ENCODE measurements at places on chromosomes 7 and 10.

DNA sequence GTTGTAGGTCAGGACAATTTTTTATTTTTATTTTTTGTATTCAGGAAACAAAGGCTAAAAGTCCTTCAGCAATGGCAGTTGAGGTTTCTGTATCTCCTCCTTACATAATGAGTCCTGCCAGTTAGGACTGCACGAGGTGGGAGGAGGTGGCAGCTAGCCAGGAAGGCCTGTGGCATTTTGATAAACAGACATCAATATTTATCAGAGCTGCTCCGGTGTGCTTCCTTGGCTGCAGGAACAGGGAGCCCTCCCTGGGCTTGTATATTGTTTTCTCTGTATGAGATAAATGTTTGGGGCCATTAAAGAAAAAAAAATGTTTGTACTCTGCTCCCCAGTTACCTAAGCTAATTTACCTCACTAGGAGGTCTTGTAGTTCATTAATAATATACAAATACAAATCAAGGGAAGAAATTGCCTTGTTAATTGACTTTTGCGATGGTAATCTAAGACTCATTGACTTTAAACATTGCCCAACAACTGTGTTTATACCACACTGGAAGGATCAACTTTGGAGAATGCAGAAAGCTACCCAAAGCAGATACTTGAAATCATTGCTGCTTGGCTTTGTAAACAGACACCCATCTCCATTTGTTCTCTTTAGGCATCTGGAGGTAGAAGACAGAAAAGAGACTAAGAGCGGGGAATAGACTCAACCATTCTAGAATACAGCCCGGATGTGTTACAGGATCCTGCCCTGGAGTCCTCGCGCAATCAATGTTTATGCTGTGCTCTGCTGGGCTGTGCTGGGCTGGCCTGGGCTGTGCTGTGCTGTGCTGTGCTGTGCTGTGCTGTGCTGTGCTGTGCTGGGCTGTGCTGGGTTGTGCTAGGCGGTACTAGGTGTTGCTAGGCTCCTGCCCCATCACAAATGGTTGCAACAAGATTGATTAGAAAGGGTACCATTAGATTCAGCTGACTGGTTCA is 36.5 kb upstream of the PDZD8 start:
- DNase-seq = no peak

GRCh38 chr10:126090911-126091728 is 194.8 kb downstream of the FANK1 start:
- DNase-seq = no peak

DNA sequence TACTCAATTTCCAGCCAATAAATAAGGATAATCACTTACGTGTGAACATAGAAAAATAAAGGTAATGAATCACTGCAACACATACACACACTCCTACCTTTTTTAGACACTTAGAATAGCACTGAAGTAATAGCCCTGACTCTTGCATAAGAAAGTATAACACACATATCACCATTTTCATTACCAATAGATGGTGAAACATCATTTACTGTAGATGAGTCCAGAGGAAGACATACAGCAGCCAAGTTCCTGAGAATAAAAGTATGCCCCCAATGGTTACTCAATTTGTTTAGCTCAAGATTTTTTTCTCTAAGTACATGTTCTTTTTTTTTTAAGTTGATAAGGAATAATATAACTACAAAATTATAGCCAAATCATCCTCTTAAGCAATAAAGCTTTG is 316.3 kb downstream of the PARD3 start:
- no peak for DNase-seq

DNA sequence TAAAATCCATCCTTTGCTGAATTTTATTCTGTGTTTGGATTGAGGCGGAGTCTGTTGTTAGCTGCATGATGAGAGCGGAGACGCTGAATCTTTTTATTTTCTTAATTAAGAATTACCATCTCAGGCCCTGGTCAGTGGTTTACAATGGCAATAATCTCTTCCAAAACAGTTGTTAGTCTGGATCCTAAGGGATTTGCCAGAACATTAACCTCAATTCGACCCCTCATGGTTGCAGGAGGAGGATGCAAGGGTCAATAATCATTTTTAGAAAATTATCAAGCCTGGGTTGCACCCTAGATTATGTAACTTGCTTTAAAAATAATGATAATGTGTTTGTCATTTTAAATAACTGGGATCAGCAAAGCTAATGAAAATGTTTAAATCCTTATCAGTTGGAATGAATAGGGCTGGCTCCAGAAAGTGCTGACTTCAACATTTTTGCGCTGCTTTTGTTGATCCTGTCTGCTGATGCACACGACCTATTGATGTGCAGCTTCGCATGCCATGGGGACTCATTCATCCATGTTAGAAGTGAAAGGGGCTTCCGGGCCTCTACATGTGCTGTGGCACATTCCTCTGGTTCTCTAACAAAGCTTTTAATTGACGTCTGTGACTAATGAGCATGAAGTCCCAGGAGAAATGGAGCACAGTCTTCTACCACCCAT is 80.7 kb upstream of the KIAA1217 start:
- DNase-seq = no peak

GRCh38 chr10:80588546-80588945 is 50.8 kb downstream of the SH2D4B start:
- DNase-seq = no peak

DNA sequence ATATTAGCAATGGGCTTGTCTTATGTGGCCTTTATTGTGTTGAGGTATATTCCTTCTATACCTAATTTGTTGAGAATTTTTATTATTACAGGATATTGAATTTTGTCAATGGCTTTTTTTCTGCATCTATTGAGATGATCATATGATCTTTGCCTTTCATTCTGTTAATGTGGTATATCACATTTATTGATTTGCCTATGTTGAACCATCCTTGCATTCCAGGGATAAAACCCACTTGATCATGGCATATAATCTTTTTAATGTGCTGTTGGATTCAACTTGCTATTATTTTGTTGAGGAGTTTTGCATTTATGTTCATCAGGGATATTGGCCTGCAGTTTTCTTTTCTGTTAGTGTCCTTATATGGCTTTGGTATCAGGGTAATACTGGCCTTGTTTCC is 91.8 kb upstream of the KLF14 start:
- DNase-seq = no peak

DNA sequence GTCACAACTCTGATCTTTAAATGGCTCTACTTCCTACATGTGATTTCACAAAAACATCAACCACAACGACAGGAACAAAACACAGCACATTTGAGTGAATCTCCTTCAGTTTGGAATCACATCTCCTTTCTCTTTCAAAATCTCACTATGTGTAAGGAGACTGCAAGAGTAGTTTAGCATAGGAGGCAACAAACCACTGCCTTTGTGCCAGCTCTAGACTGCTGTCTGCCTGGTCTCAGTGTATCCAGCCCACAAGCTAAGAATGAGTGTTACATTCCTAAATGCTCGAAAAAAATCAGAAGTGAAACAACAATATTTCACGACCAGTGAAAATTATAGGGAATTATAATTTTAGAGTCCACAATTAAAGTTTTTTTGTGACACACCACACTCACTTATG is 217.0 kb upstream of the STEAP4 start:
- no peak for DNase-seq

DNA sequence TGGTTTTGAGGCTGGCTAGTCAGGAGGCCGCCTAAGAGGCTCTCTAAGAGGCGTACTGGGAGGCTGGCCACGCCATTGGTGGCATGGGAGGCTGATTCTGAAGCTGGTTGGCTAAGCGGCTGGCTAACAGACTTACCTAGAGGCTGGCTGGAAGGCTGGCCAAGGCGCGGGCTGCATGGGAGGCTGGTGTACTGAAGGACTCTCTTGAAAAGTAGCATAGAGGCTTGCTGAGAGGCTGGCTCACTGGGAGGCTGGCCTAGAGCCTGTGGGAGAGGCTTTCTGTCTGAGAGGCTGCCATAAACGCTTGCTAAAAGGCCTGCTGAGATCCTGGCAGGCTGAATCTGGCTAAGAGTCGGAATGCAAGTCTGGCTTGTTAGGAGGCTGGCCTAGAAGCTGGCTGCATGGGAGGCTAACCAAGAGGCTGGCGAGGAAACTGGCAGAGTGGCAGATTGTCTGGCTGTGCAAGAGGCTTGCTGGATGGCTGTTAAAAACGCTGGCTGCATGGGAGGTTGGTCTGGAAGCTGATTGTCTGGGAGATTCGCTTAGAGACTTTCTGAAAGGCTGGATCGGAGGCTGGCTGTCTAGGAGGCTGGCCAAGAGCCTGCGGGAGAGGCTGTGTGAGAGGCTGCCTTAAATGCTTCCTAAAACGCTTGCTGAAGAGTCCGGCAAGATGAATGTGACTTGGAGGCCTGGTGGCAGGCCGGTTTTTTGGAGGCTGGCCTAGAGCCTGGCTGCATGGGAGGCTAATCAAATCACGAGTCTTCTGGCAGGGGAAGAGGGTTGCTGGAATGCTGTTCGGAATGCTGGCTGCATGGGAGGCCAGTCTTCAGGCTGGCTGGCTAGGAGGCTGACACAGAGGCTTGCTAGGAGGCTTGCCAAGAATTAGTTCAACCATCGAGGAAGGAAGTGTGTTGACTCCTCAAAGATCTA is 134.2 kb downstream of the OR13A1 start:
- DNase-seq = no peak

DNA sequence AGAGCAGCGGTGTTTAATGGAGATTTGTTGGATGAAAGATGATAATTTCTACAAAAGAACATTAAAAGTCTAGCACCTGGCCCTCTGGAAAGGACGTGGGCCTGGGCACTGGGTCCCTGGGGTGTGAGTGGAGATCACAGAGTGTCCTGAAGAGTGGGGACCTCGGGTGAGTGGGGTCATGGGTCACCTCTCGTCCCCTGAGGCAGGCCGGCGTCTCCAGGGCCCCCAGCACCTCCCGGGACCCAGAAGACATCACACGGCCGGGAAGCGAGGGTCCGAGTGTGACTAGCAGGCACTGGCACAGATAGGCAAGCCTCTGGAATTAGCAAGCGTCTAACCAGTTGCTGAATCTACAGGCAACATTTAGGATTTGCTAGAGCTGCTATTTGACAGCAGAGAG is 257.2 kb downstream of the MAD1L1 start:
- DNase-seq = no peak

GRCh38 chr10:17256627-17257026 is 28.6 kb downstream of the VIM start:
- no peak for DNase-seq

GRCh38 chr10:77082601-77083252 is 554.9 kb downstream of the KCNMA1 start:
- DNase-seq = no peak

DNA sequence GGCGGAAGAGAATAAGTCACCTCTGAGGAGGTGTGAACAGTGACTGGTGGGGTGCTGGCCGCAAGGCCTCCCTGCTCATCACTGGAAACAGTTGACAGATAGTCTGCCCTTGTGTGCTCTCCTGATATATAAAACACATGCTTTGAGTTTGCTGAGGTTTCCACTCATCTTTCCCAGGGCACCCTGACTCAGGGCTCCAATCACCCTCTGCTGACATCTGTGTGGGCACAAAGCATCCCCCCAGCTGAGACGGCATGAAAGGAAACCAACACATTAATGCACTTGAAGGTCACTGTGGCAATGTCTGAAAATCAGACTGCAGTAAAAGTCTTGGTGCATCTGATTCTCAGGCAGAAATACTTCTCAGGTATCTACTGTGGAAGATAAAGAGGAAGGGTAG is 49.8 kb downstream of the EPDR1 start:
- no peak for DNase-seq

DNA sequence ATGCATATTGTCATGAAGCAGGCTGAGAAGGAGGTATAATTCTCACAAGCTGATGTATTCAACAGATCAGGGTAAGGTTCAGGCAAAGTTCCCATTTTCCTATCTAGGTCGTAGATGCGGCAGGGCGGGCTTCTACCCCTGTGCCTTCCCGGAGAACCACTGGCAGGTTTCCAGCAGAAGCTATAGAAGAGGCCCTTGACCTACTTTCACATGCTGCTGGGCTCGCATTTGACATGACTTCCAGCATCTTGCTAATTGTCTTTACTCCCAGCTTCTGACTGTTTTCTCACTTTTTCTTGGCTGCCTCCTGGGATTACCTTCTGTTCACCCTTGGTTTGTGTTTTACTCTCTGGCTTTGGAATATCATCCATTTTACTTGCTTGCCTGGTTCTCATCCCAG is 32.6 kb upstream of the ORC5 start:
- DNase-seq = no peak

GRCh38 chr10:132915411-132915810 is 27.0 kb downstream of the CFAP46 start:
- no peak for DNase-seq

GRCh38 chr7:140435252-140435895 is 31.5 kb downstream of the RAB19 start:
- DNase-seq = no peak

DNA sequence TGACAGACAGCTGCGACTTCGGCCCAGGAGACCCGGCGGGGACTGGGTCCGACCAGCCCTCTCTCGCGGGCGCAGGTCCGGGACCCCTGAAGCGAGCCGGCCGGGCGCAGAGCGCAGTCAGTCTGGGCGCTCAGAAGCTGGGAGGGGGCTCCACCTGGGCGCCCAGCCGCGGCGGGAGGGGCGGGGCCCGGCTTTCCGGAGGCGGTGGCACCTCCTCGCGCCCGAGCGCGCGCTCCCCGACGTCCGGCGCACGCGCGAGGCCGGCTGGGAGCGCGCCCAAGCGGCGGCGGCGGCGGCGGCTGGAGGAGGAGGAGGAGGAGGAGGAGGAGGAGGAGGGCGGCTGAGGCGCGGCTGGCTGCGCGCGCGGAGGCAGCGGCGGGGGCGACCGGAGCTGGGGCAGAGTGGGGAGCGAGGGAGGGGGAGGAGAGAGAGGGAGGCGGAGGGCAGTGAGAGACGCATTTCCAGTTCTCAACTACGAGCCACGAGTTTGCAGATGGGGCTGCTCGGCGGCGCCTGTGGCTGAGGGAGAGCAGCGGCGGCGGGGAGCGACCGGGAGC is at the start of gene PALS2:
PALS2 (plus strand) TSS at position 456 of the 557 bp plus-strand sequence. CDS start 50,216 bp downstream, outside the sequence.
- peak; percentile 68 for DNase-seq

DNA sequence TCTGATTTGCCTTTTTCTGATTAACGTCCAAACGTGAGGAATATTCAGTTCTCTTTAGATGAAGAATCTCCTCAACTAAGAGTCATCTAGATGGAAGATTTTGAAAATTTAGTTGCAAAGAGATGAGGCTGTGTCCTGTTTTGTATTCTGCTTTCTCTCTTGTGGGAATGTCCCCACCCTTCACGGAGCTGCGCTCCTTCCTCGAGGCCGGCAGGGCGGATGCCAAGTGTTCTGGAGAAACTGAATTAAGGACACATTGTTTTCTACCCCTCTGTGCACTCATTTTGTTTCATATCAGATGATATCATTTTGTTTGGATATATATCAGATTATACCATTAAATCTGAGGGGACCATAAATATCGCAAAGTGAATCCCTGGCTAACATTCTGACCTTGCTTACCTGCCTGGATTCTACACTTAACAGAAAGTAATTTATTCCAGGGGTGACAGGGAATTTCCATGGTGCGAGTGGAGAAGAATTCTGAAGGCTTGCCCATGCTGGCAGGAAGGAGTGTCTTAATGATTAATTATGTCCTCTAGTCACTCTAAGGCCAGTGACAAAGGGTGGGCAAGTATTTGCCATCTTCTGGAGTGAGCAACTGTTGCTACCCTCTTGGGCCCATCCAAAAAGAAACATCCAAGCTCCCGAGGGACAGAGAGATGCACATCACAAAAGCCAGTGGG is 47.9 kb upstream of the IGFBP3 start:
- no peak for DNase-seq

GRCh38 chr10:71974489-71975021 is 10.4 kb downstream of the CHST3 start:
- DNase-seq = peak; percentile 31

GRCh38 chr7:125773113-125773785 is 843.6 kb upstream of the POT1 start:
- no peak for DNase-seq

Data from stimulated activated CD8-positive, alpha-beta memory T cell treated with anti-CD3 and anti-CD28 coated beads, Interleukin-4, amount 100 ng/mL, for 24 hours (primary cell).